ENCODE measurements at places on chromosomes 13 and 19. TPM values are rescaled to one million over a fixed set of nuclear protein-coding genes. Genes with fewer than 3 reads are reported as not detected.

DNA sequence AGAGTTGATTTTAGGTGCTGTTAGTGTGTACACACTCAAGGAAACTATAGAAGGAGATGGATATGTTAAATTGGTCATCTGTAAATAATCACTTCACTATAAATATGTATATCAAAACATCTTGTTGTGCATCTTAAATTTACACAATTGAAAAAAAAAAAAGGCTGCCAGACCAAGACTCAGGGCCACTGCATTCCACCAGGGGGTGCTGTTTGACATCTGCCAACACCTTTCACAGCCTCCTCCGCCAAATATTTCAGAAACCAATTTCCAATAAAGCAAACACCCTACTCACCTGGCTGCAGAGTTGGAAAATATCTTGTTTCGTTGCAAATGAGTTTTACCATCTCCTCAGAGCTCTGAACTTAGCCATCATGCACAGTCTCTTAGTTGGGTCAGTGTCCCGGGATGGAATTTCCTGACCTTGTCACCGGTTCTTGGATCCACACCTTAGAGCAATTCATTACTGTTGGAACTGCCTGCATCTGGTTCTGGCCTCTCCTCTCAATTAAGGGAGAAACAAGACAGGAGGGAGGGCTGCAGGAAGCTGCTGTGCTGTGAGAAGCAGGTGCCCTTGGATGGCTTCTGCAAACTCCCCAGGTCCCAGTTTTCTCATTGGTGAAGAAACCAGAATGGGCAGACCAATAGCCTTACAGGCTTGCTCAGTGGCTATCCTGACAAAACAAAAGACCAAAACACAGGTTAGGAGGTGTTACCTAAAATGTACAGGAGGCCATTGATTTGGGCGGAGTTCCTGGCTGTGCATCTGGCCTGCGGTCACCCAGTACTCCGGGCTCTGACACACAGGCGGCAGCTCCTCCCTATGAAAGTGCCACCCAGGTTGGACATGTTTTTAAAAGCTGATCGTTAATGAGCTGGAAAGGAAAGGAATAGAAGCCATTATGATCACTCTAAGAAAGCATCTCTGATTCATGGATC is 746.6 kb downstream of the UQCRFS1 start:
- DNase-seq, result peak; percentile 83

DNA sequence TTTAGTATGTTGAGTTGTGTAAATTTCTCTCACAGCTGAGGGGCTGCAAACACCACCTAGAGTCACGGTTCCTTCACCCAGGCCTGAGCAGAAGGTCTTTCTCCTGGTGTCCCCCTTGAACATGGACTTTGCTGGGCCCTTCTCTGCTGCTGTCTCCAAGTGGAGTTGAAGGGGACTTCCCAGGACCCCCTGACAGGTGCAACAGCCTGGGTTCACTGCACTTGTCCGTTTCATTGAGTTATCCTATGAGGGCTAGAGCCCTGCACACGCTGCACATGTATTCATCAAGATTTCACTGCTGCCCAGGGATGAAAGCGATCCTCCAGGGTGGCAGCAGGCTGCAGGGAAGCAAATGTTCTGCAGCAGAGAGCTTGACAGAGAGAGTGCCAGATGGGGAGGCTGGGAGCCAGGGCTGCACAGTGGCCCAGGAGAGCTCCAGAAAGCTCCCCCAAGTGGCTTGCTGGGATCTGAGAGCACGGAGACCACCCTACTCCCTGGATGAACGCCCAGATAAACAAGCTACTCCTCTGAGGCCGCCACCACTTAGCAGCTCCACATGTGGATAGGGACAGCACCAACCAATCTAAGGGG is 10.3 kb downstream of the TMEM272 start:
- no peak for DNase-seq

- peak; percentile 95 for DNase-seq
These were observed 4.3 kb downstream of the CD37 start for GRCh38 chr19:49339301-49340068.

Gene RASGRP4
- total RNA-seq, result 3.9 TPM

Gene APLP1
- total RNA-seq, result 7.3 TPM
